ENCODE measurements at places on chromosomes 16 and 17. TPM values are rescaled to one million over a fixed set of nuclear protein-coding genes. Genes with fewer than 3 reads are reported as not detected.

Gene TMEM170A
- total RNA-seq = 38.0 TPM

Gene GGT6
- total RNA-seq = not detected

Gene KRT33B
- total RNA-seq = not detected

Gene TNRC6C
- total RNA-seq = 21.0 TPM

Gene VAMP2
- 26.6 TPM for total RNA-seq

Gene AURKB
- 112 TPM for total RNA-seq

Gene NPB
- total RNA-seq = 0.17 TPM

Data from activated CD8-positive, alpha-beta memory T cell treated with anti-CD3 and anti-CD28 coated beads for 36 hours (primary cell).